Smooth muscle cell of trachea (primary cell): ENCODE measurements at places on chromosomes 12 and 14. TPM values are rescaled to one million over a fixed set of nuclear protein-coding genes. Genes with fewer than 3 reads are reported as not detected.

E2F7 gene
- 3.8 and 6.3 TPM in 2 replicates for total RNA-seq

SLC5A8 gene
- total RNA-seq = not detected in 2 replicates

RNASE3 gene
- not detected in 2 replicates for total RNA-seq

TAS2R46 gene
- total RNA-seq = 2.0 and 6.3 TPM in 2 replicates

RBP5 gene
- 0.33 TPM in 1 of 2 replicates, not detected in the other for total RNA-seq

IL31 gene
- not detected in 2 replicates for total RNA-seq

TPPP2 gene
- total RNA-seq = under 0.01 TPM in 1 of 2 replicates, not detected in the other

GLIPR1L1 gene
- total RNA-seq = 1.0 TPM in 1 of 2 replicates, not detected in the other

TBX5 gene
- 19.4 and 26.6 TPM in 2 replicates for total RNA-seq

NACA gene
- total RNA-seq = 740 and 1,055 TPM in 2 replicates

AQP2 gene
- total RNA-seq = not detected in 2 replicates

KRR1 gene
- 38.4 and 89.6 TPM in 2 replicates for total RNA-seq

KRT73 gene
- total RNA-seq = not detected in 2 replicates

DBX2 gene
- not detected in 2 replicates for total RNA-seq

BEST3 gene
- total RNA-seq = not detected in 2 replicates

HAL gene
- total RNA-seq = under 0.01 TPM in 2 replicates

A2ML1 gene
- not detected in 2 replicates for total RNA-seq

POTEG gene
- not detected in 2 replicates for total RNA-seq

HCAR2 gene
- total RNA-seq = not detected in 2 replicates

TEAD4 gene
- 5.7 and 8.8 TPM in 2 replicates for total RNA-seq

BCL2L14 gene
- not detected in 2 replicates for total RNA-seq

CDH24 gene
- total RNA-seq = 4.7 and 13.6 TPM in 2 replicates

PRR13 gene
- 44.7 and 45.8 TPM in 2 replicates for total RNA-seq

ZNF605 gene
- total RNA-seq = 12.2 and 13.1 TPM in 2 replicates

AGAP2 gene
- total RNA-seq = 0.15 and 0.50 TPM in 2 replicates

RNASE13 gene
- total RNA-seq = not detected in 2 replicates

SDR9C7 gene
- total RNA-seq = 0.15 TPM in 1 of 2 replicates, not detected in the other

EML5 gene
- 0.44 and 0.50 TPM in 2 replicates for total RNA-seq

ACVRL1 gene
- 148 and 164 TPM in 2 replicates for total RNA-seq
